Bronchus fibroblast of lung (primary cell): ENCODE measurements at places on chromosomes 7 and 10. TPM values are rescaled to one million over a fixed set of nuclear protein-coding genes. Genes with fewer than 3 reads are reported as not detected.

Gene LRIT1
- not detected in 2 replicates for total RNA-seq

Gene TET1
- 1.8 and 2.0 TPM in 2 replicates for total RNA-seq

Gene GSAP
- 2.0 and 2.2 TPM in 2 replicates for total RNA-seq

Gene CYP2C19
- total RNA-seq = not detected in 2 replicates

Gene IGFBP1
- not detected in 2 replicates for total RNA-seq
